ENCODE measurements at places on chromosomes 13 and 19. TPM values are rescaled to one million over a fixed set of nuclear protein-coding genes. Genes with fewer than 3 reads are reported as not detected.
A peak's percentile ranks its signal among the peaks of the same experiment; 100 is the strongest.

- no peak for DNase-seq
Observed at GRCh38 chr19:50214699-50215543, 11.5 kb downstream of the MYH14 start.

GRCh38 chr19:48424694-48425219 is 21.0 kb upstream of the GRWD1 start:
- no peak for DNase-seq

KCNJ14 gene
- total RNA-seq = 0.19 TPM

- no peak for DNase-seq
Observed at GRCh38 chr19:12985049-12985776, 10.1 kb upstream of the NFIX start.

DNA sequence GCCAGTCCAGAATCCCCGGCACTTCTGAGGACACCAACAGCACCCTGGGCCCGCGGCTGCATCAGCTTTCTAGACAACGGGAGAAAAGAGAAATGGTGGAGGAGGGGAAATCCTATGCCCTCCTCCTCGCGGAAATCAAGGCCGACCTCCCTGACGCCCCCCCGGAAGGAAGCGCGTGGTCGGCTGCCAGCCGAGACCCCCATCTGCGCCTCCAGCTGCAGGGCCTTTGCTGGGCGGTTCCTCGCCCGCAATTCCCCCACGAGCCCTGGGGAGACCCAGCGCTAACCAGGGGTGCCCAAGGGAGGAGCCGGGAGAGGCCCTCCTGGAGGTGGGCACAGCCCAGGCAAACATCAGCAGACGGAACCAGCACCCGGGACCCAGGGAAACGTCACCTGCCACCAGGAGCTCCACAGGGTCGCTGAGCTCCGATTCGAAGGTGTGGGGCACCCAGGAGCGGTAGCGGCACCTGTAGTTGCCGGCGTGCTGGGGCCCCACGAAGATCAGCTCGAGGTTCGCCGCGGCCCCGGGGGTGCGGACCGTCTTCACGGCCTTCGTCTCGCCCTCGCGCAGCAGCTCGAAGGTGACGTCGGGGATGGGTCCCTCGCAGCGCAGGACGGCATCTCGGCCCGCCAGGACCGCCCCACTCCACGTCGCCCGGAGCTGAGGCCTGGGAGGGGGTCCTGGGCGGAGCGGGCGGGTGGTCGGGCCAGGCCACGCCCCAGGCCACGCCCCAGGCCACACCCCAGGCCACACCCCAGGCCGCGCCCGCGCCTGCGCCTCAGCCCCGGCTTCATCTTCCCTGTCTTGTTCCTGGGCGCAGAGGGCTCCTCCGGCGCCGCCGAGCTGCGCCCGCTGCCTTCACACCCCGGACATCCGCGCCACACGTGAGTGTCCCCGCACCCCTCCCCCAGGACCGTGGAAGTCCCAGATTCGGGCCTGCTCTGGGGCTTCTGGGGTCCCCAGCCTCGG is 6.0 kb downstream of the A1BG start:
- DNase-seq = peak; percentile 87

DNA sequence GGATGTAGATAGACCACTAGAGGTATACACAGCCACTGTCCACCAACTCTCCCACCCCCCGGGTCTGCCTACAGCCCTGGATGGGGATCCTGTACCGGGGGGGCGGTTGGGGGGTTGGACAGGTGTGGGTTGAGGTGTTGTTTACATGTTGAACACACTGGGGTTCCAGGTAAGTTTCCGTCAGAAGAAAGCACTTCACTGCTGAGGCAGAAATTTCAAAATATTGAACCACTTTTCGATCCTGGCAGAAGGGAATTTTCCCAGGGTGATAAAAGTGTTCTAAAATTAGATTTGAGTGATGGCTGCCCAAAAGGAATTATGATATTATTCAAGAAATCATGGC is 6.6 kb upstream of the CEACAM16 start:
- DNase-seq = no peak

DNA sequence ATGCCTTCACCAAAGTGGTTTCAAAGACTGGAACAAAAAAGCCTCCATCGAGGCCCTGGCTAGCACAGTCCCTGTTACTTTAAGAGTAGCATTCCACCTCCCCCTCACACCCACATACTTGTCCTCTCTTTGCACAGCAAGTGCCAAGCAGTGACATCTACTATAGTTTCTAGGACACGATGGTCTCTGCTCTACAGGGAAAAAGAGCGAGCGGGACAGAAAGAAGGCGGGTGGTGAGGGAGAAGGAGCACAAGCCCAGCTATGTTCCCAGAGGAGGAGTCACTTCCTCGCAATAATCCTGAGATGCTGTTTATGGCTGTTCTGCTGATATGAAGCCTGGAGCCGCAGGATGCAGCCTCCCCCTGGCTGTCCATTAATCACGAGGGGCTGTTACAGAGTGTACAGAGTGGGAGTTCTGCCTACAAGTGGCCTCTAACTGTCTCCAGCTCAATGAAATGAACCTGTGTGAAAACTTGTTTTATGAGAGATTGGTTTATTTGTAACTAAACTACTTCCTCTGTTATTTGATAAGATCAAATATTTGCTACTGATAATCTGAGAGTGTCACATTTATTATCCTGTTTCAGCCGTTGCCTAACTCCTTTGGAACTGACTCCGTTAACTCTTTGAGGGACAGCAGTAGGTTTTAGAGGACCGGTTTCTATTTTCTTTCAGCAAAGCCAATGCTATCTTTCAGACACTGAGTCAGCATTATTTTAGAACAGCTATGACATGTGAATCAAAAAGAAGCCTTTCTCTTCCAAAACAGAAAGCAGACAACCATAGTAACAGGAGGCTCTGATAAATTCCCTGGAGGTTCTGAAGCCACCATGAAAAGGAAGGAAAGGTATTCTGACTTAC is 208.0 kb downstream of the SPRY2 start:
- peak; percentile 72 for DNase-seq

DNA sequence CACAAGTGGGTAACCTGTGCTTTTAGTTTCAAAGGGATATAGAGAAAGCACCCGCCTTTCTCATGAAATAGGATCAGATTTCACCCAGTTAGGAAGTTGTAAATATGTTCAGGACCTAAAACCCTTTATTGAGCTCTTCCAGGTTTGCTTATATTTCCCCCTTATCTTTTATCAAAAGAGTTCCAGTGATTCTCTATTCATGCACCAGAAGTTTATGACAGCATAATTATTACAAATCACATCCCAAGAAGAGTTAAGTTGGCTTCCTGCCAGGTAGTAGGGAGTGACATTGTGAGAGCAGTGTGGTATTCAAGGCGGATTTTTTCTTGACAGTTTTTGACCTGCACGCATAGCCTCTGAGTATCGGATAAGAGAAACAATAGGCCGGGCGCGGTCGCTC is 190.3 kb downstream of the STK24 start:
- no peak for DNase-seq

SOHLH2 gene
- total RNA-seq = not detected

GRCh38 chr19:32224371-32225244 is 120.8 kb upstream of the ZNF507 start:
- DNase-seq = peak; percentile 80

SYNGR4 gene
- not detected for total RNA-seq

GRCh38 chr19:49932731-49933131 is 3.4 kb upstream of the NUP62 start:
- DNase-seq = no peak

DNA sequence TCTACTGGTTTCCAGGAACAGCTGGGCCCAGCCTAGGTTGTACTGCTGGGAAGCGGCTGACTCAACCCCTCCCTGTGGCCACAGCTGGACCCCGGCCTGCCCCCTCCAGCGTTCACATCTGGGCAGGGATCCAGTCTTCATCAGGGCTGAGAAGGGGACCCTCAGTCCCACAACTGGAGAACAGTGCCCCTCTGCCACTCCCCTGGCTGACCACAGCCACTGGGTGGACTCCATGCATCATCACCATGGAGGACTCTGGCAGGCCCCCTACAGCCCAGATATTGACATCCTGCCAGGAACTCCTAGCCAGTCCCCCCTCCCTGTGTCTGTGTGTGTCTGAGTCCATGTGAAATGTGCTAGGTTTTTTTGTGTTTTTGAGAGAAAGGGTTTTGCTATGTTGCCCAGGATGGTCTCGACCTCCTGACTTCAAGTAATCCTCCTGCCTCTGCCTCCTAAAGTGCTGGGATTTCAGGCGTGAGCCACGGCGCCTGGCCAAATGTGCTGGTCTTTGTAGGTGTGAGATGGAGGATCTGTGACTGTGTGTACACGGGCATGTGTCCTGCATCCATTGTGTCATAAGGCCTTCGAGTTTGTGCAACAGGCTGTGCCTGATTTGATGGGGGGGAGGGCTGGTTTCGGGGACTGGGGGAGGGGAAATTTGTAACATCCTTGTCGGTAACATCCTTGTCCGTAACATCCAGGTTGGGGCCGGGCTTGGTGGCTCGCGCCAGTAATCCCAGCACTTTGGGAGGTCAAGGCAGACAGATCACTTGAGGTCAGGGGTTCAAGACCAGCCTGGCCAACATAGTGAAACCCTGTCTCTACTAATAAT is 4.0 kb upstream of the HOOK2 start:
- peak; percentile 85 for DNase-seq

- no peak for DNase-seq
Observed at GRCh38 chr13:50104493-50104892, 89.2 kb downstream of the KCNRG start.

GRCh38 chr19:8238251-8238650 is 29.1 kb downstream of the CERS4 start:
- no peak for DNase-seq

C1QTNF9 gene
- total RNA-seq = 4.5 TPM

GRCh38 chr19:15422296-15423075 is 3.7 kb upstream of the AKAP8L start:
- peak; percentile 39 for DNase-seq

NKG7 gene
- 3.5 TPM for total RNA-seq

- no peak for DNase-seq
Observed at GRCh38 chr13:75025956-75026355, 456.0 kb downstream of the TBC1D4 start.

OR7A5 gene
- total RNA-seq = not detected

DNA sequence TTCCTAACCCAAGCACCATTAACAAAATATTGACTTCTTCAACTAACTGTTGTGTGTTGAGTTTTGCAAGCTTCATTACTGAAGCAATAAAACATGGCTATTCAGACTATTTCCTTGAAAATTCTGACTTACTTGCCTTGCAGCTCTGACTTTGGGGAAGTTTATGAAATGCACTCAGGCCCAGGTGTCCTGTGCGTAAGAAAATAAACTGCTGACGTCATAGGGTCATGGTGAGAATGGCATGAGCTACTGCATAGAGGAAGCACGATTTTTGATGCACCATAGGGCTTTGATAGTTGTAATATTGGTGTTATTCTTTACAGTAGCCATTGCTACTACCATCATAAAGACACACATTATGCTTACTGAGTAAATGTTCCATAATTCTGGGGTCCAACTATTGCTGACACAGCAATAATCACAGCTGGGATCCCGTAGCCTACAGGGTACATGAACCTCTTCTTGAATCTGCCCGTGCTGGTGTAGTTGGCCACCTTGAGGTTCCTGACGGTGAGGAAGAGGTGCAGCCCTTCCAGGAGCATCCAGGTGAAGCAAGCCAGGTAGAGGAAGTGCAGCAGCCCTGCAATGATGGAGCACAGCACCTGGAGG is 57.9 kb downstream of the MBD3L2B start:
- no peak for DNase-seq

KLF1 gene
- not detected for total RNA-seq

- peak; percentile 70 for DNase-seq
Observed at GRCh38 chr13:30388406-30389283, 33.6 kb upstream of the UBE2L5 start.

DNA sequence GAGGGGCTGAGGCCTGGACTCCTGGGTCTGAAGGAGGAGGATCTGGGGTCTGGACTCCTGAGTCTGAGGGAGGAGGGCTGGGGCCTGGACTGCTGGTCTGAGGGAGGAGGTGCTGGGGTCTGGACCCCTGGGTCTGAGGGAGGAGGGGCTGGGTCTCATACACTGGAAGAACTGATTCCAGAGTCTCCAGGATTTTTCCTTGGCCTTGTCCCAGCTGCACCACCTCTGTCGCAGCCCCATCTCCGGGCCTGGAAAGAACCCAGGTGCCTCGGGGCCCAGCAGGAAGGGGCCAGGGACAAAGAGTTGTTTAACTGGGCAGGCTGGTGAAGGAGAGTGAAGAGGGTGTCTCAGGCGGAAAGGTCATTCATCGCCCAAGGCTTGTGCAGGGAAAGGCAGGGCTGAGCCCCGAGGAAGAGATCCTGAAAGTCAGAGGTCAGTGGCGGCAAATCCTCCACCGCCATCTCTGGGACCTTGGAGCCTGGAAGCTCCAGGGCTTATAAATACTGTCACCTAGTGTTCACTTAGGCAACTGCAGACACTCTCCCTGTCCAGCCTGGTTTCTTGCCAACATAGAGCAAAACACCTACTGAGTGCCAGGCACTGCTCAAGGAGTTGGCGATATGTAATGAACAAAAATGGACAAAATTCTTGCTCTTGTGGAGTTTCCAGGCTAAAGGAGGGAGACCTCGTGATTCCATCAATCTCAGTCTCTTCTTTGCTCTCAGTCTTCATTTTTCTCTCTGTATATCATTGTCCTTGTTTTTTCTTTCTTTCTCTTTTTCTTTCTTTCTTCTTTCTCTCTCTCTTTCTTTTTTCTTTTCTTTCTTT is 4.4 kb upstream of the KCNN4 start:
- DNase-seq = no peak

DNA sequence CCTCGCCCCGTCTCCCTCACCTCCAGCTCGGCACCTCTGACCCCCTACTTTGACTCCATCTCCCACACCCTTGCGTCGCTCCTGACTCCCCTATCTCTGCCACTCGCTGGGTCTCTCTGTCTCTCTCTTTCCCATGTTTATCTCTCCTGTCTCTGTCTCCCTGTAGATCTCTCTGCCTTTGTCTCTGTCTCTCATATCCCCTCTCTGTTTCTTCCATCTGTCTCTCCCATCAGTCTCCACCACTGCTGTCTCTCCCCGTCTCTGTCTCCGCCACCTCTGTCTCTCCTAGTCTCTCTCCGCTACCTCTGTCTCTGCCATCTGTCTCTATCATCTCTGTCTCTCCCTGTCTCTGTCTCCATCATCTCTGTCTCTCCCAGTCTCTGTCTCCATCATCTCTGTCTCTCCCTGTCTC is 12.4 kb upstream of the BBC3 start:
- DNase-seq = peak; percentile 2

DNA sequence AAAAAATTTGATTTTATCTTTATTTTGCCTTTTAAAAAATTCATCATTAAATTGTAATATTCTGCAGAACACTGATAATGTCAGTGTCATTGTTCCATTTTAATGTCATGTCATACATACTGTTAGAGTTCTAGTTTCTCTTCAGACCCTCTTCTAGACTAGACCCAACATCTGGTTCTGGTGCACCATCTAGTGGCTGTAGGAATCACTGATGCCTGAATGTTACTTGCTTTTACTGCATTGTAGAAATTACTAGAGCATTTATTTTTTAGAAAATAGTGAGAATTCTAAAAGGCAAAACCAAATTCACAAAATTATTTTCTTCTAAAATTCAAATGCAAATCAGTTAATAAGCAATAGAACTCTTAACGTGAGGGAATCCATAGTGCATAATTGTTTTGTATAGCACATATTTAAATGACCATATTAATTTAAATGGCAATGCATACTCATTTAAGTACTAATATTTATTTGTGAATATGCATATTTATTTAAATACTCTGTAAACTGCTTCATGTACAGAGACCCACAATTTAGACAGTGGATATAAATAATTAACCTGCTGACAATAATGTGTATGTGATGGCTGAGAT is 425.7 kb downstream of the KLF12 start:
- DNase-seq = no peak

GRCh38 chr19:1355568-1356507 is 27.9 kb upstream of the NDUFS7 start:
- peak; percentile 1 for DNase-seq

All from Right ventricle myocardium inferior (tissue), 1 donor.